ENCODE measurements at places on chromosomes 2 and 18.

DNA sequence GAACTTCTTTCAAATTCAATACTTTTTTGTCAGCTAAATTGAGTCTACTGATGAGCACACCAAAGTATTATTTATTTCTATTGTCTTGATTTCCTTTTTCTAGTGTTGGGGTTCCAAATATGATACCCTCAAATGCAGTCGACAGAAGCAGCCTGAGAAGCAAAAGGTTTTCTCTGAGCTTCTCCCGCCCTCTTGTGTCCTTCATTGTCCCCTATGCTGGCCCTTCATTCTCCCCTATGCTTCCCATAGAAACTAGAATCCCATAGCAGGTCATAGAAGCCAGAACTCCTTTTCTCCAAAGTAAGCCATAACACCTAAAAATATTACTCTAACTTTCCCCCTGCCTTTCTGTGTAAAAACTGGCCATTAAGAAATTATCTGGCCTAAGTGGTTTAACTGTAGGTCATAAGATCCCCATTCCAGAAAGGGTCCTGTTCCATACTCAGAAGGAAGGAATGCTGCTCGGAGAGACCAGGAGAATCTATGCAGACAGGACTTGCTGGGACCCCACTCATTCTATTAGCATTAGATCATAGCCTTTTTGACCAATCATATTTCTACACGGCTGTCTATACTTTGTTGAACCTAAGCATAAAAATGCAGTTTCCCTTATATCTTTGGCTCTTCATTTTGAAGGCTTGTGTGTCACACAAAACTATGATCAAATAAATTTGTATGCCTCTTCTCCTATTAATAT is 764.6 kb upstream of the PKDCC start:
- no peak for DNase-seq

- DNase-seq = no peak
Measured at GRCh38 chr2:239313776-239314175, 87.0 kb downstream of the HDAC4 start.

DNA sequence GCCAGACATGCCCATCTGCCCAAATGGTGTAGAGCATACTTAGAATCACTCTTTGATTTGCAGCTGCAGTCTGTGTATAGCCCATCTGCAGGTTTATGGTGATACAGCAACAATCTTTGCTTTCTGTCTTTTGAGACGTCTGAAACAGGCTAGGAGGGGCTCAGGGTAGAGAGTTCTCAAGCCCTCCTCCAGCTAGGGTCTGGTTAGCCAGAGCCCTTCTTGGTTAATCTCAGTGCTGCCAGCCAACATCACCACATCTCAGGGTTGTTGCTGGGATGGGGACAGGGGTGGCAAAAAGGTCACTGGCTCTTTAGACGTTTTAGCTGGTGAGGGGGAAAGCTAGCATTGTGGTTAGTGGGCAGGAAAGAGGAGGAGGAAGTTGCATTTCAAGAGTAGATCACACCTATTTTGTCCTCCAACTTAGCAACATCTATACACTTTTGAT is 136.6 kb upstream of the ACAA2 start:
- no peak for DNase-seq

GRCh38 chr2:73601780-73602179 is 40.4 kb downstream of the NAT8 start:
- DNase-seq = no peak

DNA sequence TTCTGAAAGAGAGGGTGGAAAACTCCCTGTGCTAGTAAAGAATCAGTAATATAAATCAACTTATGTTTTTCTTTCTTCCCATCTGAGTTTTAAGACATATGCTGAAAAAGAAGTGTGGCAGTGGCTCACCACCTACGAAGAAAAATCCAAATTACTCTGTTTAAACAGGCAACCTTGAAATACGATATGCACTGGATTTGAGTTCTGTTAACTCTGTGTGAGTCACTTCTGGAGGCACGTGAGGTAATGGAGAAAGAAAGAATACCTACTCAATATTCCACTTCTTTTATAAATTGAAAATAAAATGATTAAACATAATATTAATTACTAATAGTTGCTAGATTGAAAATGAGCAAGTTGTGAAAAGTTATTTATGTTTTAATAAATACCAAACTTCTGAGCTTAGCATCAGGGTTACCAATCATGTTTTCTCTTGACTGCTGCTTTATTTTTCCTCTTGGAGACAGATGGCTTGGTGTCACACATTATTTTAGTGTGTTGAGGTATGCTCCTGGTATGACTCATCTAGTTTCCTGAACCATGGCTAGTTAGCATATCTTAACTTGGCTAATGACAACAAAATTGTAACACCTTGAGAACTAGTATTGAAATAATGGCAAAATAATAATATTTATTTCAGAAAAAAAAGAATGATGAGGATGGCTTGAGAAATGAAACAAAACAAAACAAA is 1705.5 kb upstream of the PIK3C3 start:
- DNase-seq = no peak

DNA sequence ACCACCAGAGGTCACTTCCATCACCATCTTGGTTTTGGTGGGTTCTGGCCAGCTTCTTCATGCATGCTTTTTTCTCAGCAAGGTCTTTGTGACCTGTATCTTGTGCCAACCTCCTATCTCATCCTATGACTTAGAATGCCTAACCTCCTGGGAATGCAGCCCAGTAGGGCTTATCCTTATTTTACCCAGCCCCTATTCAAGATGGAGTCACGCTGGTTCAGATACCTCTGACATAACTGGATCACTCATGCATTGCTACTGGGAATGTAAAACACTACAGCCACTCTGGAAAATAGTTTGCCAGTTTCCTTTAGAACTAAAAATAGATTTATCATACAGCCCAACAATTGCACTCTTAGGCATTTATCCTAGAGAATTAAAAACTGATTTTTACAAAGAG is 219.2 kb downstream of the IRS1 start:
- DNase-seq = no peak

- no peak for DNase-seq
Measured at GRCh38 chr2:88897715-88898114, 206.2 kb downstream of the RPIA start.

GRCh38 chr18:10114717-10115463 is 201.1 kb downstream of the VAPA start:
- DNase-seq = no peak

DNA sequence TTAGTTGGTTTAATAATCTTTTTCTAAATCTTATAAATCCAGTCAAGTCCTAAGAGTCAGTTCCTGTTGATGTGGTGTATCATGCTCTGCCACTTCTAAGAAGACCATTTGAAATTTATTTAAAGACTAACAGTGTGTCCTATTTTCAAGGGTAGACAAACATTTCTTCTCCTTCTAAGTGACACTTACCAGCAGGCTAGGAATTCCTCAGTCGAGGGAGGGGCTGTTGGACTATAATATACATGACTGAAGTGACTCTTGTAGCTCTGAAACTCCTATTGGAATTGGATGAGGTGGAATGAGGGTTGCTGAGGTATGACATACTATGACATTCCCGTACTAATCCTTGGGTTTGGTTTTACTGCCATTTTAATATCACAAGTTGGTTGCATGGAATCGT is 30.6 kb downstream of the ITGB6 start:
- no peak for DNase-seq

DNA sequence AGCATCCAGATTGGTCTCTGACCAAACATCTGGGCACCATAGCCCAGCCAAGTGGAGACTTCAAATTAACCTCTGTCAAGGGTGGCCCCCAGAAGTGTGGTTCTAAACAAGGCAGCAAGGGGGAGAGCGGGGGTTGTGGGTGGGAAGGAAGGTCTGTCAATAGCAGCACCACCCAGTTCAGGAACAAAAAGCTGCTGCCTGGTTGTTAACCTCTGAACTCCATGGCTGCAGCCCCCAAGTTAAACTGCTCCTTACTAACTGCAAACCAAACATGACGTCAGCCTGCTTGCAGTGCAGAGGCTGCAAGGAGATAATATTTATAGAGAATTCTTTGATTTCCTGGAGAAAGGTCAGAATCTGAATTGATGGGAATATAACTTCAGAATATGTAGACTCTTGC is 76.5 kb downstream of the ARL4C start:
- no peak for DNase-seq

DNA sequence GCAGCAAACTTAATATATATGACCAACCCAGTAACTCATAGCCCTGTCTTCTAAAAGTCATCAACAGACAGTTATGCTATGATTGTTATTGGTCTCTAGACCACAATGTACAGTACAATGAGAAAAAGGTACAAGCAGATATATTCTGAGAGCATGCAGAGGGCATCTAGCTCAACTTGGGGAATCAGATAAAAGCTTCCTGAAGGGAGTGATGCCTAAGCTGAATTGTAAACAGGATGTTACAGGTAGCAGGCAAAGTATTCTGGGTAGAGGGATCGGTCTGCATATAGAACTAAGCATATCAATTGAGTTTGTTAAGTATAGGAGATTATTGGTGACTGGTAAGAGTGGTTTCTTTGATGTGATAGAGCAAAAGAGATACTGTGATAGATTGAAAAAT is 30.3 kb downstream of the ME2 start:
- DNase-seq = no peak

DNA sequence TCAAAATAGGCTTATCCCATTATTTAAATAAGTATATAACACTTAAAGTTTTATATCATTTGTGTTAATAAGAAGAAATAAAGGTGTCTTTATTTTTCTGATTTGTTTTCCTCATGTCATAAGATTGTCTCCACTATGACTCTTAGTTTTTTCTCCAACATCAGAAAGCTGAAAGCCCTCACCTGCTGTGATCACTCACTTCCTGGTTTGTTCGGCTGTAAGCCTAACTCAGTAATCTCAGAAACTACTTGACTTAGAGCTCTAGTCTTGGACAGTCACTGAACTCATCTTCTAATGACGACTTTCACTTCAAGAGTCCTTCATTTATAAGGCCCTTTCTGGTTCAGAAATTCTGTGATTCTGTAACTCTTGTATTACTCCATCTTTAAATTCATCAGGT is 311.0 kb downstream of the ZEB2 start:
- DNase-seq = no peak

DNA sequence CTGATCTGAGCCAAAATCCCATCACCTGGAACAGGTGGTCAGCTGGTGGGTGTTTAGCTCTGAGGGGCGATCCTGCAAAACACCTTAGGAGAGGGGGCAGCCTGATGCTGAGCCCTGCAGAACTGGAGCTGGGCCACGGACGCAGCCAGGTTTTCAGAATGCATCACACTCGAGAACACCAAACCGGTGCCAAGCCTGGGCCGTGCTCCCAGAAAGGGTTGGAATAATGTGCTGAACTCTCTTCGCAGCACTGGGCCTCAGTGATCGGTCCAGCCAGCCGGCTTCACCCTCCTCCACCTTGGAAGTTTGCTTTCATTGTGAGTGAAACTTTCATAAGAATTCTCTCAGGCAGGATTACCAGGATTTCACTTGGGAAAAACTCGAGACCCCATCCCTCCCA is 56.5 kb upstream of the TTC39C start:
- DNase-seq = no peak

DNA sequence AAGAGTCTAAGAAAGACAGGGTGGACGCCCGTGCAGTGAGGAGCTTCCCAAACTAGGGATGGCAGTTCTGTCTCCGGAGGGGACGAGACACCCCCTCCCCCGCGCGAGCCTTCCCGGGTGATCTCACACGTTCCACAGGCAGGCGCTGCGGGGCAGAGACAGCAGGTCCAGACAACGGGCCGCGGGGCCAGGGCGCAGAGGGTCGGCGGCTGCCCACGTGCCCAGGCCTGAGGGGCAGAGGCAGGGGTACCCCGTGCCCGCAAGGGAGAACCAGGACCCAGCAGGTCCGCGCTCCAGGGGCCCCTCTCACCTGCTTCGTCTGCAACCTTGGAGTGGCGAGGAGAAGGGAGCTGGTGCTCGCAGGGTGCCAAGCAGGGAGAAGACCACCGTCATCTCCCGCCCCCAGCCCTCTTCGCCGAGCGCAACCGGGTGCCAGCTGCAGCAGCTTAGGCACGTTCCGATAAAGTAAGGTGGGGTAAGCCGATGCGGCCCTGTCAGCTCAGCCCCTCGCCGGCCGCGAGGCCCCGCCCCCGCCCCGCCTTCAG is at the start of gene GPR155:
Gene GPR155 (minus strand): TSS at position 467 of the 545 bp plus-strand sequence. CDS start 5,073 bp downstream, outside the sequence.
- no peak for DNase-seq

DNA sequence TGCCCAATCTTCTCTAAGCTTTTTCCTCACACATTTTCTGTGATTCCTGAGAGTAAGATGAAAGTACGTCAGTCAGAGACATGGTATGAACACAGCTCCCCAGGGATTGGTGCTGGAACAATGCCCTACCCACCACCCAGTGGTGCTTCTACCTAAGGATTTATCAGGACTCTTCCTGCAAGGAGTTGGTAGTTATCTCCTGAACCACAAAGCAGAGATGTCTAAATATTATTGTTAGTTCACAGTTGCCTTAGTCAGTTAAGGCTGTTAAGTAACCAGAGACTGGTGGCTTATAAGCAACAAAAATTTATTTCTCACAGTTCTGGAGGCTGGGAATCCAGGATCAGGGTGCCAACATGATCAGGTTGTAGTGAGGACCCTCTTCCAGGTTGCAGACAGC is 60.3 kb upstream of the CCDC85A start:
- no peak for DNase-seq

GRCh38 chr2:36750101-36750500 is 53.6 kb downstream of the VIT start:
- no peak for DNase-seq

DNA sequence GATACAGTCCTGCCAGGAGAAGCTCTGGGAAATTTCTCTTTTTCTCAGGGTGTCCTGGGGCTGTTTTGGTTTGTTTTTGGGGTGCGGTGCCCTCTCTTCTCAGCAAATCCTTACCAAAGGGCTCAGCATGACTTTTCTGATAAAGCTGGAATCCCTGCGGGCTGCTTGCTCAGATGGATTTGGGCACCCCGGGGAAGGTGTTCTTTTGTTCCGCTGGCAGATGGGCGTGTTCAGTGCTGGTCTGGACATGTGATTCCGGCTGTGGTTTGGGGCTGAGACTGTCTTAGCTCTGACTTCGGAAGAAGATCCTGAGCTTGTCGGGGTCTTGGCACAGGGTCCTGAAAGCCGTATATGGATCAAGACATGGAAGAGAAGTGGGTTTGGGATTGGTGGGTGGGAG is 134.2 kb upstream of the SPRED2 start:
- DNase-seq = no peak

GRCh38 chr2:119301413-119301812 is 65.2 kb downstream of the C2orf76 start:
- DNase-seq = no peak

- DNase-seq = no peak
Measured at GRCh38 chr2:214604861-214605260, 194.0 kb downstream of the VWC2L start.

GRCh38 chr2:64672708-64673107 is 19.0 kb upstream of the SERTAD2 start:
- no peak for DNase-seq

GRCh38 chr2:64848945-64849344 is 140.3 kb upstream of the SLC1A4 start:
- no peak for DNase-seq

- no peak for DNase-seq
Measured at GRCh38 chr2:60118061-60118460, 435.4 kb downstream of the BCL11A start.

DNA sequence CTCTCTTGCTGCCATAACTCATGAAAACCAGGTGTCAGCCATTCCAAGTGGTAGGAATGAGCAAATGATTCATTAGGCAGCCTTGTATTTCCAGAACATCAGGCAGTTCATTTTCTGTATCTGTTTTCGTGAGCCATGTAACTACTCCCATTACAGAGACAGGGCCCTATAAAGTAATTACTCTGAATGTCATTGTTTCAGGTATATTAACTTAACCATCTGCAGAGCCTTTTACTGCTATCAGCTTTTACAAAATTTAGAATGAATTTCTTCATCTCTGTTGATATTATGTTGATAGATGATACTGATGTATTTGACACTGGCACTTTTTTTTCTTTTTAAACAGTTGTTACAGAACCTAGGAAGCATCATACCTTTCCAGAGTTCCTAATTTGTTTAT is 69.9 kb downstream of the MGAT5 start:
- no peak for DNase-seq

GRCh38 chr2:655626-656025 is 21.6 kb downstream of the TMEM18 start:
- no peak for DNase-seq
